B cell (primary cell): ENCODE measurements at places on chromosomes 1 and 21.

GRCh38 chr21:29641635-29642550, 297.9 kb downstream of the GRIK1 start:
- no peak overlapping the region for H3K4me3 ChIP-seq
- no peaks in the 10 kb centered on the region for H3K27me3 ChIP-seq
- peaks cover 25% of the 10 kb centered on the region for H3K4me1 ChIP-seq
- no peaks in the 10 kb centered on the region for H3K36me3 ChIP-seq
- DNase-seq, result no peak

DNA sequence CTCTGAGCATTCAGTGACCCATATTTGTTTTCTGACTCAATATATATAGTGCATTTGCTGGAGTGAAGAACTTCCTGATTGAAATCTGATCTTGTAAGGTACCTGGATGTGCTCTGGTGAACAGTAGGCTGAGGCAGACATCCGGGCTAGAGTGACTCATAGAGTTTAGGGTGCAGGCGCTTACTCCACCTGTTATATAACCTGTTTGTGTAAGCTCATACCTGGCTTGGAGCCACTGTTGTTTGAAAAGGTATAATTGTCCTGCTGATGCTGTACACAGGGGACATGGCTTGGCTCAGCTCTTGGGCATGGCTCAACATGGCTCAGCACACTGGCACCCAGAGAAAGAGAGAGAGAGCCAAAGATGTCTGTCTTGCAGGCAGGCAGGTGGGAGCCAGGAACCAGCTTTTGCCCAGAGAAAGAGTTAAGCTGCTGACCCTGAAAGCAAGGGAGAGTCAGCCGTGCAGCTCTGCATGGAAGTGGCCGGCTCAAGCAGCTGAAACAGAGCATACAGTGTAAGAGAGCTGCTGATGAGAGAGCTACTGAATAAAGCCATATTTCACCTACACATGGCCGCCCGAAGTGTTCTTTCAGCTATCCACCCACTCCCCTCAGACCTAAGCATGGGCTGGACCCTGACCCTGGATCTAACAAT, 43.2 kb downstream of the GJA5 start:
- peaks cover 9% of the 10 kb centered on the region for H3K4me1 ChIP-seq
- H3K4me3 ChIP-seq, result no peak overlapping the region
- peaks cover 32% of the 10 kb centered on the region for H3K27me3 ChIP-seq
- no peak overlapping the region for H3K27ac ChIP-seq

DNA sequence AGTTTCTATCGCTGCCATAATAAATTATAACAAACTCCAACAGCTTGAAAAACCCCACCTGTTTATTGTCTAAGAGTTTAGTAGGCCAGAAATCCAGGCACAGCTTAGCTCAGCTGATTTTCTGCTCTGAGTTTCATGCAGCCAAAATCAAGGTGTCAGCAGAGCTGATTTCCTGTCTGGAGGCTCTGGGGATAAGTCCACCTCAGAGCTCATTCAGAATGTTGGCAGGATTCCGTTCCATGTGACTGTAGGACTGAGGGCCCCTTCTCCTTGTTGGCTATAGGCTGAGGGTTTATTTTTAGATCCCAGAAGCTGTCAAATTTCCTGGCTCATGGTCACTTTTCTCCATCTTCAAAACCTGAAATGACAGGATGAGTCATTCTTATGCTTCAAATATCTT, 91.6 kb upstream of the CHODL start:
- no peaks in the 10 kb centered on the region for H3K36me3 ChIP-seq
- no peak for DNase-seq
- H3K27me3 ChIP-seq, result no peaks in the 10 kb centered on the region
- no peak overlapping the region for H3K27ac ChIP-seq
- no peaks in the 10 kb centered on the region for H3K4me1 ChIP-seq

- H3K4me3 ChIP-seq, result peak overlapping the region; percentile 3
- H3K27me3 ChIP-seq, result no peaks in the 10 kb centered on the region
- DNase-seq, result peak; percentile 71
- H3K36me3 ChIP-seq, result no peaks in the 10 kb centered on the region
- H3K27ac ChIP-seq, result peak overlapping the region; percentile 52
Observed at GRCh38 chr1:51569284-51570062, 47.4 kb upstream of the OSBPL9 start.
